ENCODE measurements at places on chromosomes 5 and 9. TPM values are rescaled to one million over a fixed set of nuclear protein-coding genes. Genes with fewer than 3 reads are reported as not detected.
A peak's percentile ranks its signal among the peaks of the same experiment; 100 is the strongest.

ZDHHC11B gene
- not detected for total RNA-seq

DNA sequence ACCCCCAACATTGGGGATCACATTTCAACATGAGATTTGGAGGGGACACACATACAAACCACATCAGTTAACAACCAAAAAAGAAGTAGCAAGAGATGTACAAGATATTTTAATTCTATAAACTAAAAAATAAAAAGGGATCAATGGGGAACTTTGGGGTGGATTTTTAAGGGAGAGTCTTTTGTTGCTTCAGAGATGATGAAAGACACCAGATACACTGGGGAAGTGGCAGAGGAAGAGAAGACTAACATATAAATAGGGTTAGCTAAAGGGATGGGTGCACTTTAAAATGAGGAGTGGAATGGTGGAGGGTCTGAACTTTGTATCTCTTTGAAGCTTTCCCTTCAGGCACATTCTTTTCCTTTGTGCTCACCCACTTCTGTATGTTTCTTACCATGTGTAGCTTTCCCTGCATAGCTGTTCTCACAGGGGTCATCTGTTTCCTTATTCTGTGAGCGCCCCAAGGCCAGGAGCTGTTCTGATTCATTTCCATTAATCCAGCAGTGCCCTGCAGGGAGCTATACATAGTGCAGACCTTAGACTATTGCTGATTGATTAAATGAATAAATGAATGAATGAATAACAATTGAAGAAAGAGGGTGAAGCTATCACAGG is 531.6 kb upstream of the KLF4 start:
- no peaks in the 10 kb centered on the region for H3K27me3 ChIP-seq
- H3K27ac ChIP-seq: no peak overlapping the region
- no peak overlapping the region for H3K4me3 ChIP-seq
- no peak for DNase-seq
- H3K4me1 ChIP-seq: no peaks in the 10 kb centered on the region

GRCh38 chr5:3997670-3998069 is 402.0 kb downstream of the IRX1 start:
- no peaks in the 10 kb centered on the region for H3K36me3 ChIP-seq
- H3K4me1 ChIP-seq: no peaks in the 10 kb centered on the region
- no peaks in the 10 kb centered on the region for H3K27me3 ChIP-seq
- DNase-seq: no peak

DNA sequence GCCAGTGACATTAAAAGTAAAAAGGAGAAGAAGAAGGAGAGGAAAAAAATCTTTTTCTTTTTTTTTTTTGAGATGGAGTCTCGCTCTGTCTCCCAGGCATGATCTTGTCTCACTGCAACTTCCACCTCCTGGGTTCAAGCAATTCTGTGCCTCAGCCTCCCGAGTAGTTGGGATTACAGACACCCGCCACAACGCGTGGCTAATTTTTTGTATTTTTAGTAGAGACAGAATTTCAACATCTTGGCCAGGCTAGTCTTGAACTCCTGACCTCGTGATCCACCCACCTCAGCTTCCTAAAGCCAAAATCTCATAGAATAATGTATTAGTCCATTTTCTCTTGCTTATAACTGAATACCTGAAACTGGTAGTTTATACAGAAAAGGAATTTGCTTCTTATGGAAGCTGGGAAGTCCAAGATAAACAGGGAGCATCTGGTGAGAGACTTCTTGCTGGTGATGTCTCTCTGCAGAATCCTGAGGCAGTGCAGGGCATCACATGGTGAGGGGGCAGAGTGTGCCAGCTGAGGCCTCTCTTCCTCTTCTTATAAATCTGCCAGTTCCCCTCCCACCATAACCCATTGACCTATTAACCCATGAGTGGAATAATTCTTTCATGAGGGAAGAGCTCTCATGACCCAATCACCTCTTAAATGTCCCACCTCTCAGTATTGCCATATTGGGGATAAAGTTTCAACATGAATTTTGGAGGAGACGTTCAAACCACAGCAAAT is 466.3 kb downstream of the GADD45G start:
- no peak overlapping the region for H3K27ac ChIP-seq
- H3K27me3 ChIP-seq: peaks cover 61% of the 10 kb centered on the region
- H3K36me3 ChIP-seq: no peaks in the 10 kb centered on the region
- peak; percentile 21 for DNase-seq
- peaks cover 1% of the 10 kb centered on the region for H3K4me1 ChIP-seq

GRCh38 chr5:135715267-135716055 is 119.0 kb upstream of the SLC25A48 start:
- no peaks in the 10 kb centered on the region for H3K4me1 ChIP-seq
- no peak overlapping the region for H3K27ac ChIP-seq
- H3K27me3 ChIP-seq: no peaks in the 10 kb centered on the region
- no peaks in the 10 kb centered on the region for H3K36me3 ChIP-seq

Measured in activated CD4-positive, alpha-beta T cell treated with anti-CD3 and anti-CD28 coated beads, Interleukin-2, amount 10 ng/mL, durations not matched to agents 24 days and 14 days (primary cell).